ENCODE measurements at places on chromosomes 4 and X. TPM values are rescaled to one million over a fixed set of nuclear protein-coding genes. Genes with fewer than 3 reads are reported as not detected.

The PNMA6A gene
- total RNA-seq: 0.12 TPM

The PRSS12 gene
- not detected for total RNA-seq

The DOK7 gene
- total RNA-seq: 2.9 TPM

The MCF2 gene
- total RNA-seq: 4.0 TPM

The DDIT4L gene
- not detected for total RNA-seq

The PCDH10 gene
- total RNA-seq: not detected

The DOCK11 gene
- total RNA-seq: 130 TPM

The KLF8 gene
- total RNA-seq: 11.2 TPM

The SULT1B1 gene
- total RNA-seq: 11.9 TPM

The EREG gene
- 6.4 TPM for total RNA-seq

The MTMR8 gene
- 9.3 TPM for total RNA-seq

The TMEM187 gene
- total RNA-seq: 1.4 TPM

The SPANXA1 gene
- not detected for total RNA-seq

The RFC1 gene
- total RNA-seq: 74.6 TPM

The ERAS gene
- total RNA-seq: not detected

The TEX13D gene
- not detected for total RNA-seq

The USP17L20 gene
- not detected for total RNA-seq

The UBA1 gene
- total RNA-seq: 118 TPM

The SPATA18 gene
- total RNA-seq: not detected

The MAGEB6 gene
- total RNA-seq: not detected

The NPY2R gene
- total RNA-seq: not detected

The DUSP21 gene
- not detected for total RNA-seq

The DNAAF6 gene
- not detected for total RNA-seq

The SPANXB1 gene
- not detected for total RNA-seq

The ADGRL3 gene
- not detected for total RNA-seq

The ARAP2 gene
- total RNA-seq: 295 TPM

The ETNPPL gene
- not detected for total RNA-seq

The BST1 gene
- total RNA-seq: 6.4 TPM

The PDGFRA gene
- total RNA-seq: 0.05 TPM

The ADAMTS3 gene
- total RNA-seq: 0.30 TPM

The UGT2A1 gene
- not detected for total RNA-seq

The POU3F4 gene
- total RNA-seq: not detected

Measured in natural killer cell (primary cell).